ENCODE measurements at places on chromosomes 2 and 18.
A peak's percentile ranks its signal among the peaks of the same experiment; 100 is the strongest.

DNA sequence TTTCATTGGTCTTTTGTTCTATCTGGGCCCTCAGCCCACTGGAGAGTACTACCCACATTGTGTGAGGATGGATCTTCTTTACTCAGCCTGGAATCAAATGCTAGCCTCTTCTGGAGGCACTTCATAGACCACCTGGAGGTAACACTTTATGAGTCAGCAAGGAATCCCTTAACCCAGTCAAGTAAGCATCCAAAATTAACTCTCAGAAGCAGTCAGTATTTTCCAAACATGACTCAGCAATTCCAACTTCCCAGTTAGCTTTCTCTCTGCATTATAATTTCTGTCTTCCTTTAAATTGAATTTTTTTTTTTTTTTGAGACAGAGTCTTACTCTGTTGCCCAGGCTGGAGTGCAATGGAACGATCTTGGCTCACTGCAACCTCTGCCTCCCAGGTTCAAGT lies 142.7 kb downstream of the ACKR3 start:
- DNase-seq: no peak

- no peak for DNase-seq
These were observed 49.1 kb upstream of the ATP6V1B1 start for GRCh38 chr2:70886541-70886987.

DNA sequence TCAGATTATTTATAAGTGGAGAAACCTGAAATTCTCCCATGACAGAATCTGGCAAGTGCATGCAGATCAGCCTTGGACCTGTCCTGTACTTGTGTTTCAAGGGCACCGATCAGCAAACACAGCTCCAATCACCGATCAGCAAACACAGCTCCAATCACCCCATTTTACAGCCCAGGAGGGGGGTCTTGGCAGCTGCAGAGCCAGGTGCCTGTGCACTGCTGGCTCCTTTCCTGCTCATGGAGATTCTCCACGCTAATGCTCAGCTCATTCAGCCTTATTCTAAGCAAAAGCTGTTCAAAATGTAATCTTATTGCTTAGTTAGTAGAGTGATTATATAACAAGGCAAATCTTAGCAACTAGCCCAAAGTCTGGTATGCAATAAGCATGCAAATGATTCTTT lies 623.1 kb upstream of the HS6ST1 start:
- DNase-seq: no peak

GRCh38 chr18:48072428-48073204 lies 142.2 kb upstream of the SMAD2 start:
- no peak for DNase-seq

DNA sequence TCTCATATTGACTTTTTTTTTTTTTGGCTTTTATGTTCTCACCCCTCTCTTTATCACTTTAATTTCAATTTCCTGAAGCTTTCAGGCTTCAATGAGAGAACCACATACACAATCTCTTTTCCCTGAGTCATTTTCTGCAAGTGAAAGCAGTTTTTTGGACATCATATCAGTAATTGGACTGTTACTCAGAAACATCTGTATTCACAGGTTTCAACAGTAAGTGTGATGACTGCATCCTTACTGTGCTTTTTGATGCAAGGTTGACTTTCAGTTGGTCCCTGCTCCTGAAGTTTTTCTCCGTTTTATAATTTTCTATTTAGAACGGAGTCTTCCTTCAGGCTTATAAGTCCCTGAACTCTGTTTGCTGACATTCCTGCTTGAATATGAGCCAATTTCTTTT lies 70.5 kb upstream of the CCBE1 start:
- DNase-seq: no peak

GRCh38 chr2:41622301-41622700 lies 425.5 kb upstream of the PKDCC start:
- DNase-seq: no peak

- DNase-seq: no peak
These were observed 33.4 kb downstream of the UGP2 start for GRCh38 chr2:63875131-63875527.

- no peak for DNase-seq
These were observed 202.9 kb upstream of the TNP1 start for GRCh38 chr2:217062768-217063167.

DNA sequence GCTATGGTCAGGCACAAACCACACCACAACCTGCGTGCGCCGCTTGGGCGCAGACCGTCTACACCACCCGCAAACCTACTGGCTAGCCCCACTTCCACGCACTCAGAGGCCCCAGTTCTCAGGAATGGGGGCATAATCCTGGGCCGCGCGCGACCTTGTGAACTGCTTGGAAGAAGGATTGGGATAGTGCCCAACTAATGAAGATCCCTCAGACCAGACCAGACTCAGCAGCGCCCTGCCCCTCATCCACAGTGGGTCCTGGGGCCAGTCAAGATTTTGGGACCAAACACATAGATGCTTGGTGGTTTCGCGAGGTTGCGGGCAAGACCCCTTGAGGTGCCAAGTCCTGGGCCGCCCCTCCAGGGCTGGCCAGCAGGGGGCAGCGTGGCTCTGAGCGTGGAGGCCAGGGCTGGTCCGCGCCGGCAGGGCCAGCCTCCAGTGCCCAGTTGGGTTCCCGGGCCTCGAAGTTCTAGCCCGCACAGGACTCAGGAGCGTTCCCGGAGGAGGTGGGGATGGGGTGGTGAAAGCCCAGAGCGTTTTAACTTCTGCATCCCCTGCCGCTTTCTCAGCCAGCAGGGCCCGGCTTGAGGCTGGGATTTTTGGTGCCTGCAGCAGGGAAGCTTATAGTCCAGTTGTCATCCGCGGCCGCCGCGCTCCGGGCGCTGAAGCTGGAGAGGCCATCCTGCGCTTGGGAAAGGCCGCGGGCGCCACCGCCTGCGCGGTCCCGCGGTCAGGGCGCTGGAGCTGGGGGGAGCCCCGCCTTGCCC lies 8.3 kb downstream of the OSR1 start:
- DNase-seq: no peak

GRCh38 chr2:210366675-210367080 lies 51.7 kb upstream of the MYL1 start:
- no peak for DNase-seq

GRCh38 chr18:13558790-13559189 lies 167.6 kb downstream of the FAM210A start:
- no peak for DNase-seq

DNA sequence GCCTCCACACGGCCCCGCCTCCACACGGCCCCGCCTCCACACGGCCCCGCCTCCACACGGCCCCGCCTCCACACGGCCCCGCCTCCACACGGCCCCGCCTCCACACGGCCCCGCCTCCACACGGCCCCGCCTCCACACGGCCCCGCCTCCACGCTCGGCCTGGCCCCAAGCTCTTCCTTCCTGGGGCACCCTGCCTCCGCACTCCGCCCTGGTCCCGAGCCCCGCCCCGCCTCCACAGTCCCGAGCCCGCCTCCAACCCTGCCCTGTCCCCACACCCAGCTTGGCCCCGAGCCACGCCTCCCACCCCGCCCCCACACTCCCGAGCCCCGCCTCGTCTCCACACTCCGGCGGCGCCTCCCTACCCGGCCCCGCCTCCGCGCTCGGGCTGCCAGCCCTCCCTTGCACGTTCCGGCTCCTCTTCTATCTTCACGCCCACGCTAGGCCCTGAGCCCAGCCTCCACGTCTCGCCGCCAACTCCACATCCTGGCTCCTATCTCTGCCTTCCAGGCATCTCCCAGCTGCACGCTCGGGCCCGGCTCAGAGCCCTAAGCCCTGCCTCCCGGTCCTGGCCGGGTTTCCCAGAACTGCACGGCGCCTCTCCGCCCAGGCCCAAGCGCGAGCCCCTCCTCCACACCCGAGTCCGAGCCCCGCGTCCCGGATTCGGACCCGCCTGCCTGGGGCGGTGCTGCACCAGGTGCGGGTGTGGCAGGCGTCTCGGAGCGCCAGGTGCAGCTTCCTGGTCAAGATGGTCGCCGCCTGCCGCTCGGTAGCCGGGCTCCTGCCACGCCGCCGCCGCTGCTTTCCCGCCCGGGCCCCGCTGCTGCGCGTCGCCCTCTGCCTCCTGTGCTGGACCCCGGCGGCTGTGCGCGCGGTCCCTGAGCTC lies at the start of gene TMEM87B:
TSS of gene TMEM87B (plus strand) at position 423 of the 883 bp plus-strand sequence. CDS start at position 746, 323 bp downstream.
- DNase-seq: peak; percentile 93

DNA sequence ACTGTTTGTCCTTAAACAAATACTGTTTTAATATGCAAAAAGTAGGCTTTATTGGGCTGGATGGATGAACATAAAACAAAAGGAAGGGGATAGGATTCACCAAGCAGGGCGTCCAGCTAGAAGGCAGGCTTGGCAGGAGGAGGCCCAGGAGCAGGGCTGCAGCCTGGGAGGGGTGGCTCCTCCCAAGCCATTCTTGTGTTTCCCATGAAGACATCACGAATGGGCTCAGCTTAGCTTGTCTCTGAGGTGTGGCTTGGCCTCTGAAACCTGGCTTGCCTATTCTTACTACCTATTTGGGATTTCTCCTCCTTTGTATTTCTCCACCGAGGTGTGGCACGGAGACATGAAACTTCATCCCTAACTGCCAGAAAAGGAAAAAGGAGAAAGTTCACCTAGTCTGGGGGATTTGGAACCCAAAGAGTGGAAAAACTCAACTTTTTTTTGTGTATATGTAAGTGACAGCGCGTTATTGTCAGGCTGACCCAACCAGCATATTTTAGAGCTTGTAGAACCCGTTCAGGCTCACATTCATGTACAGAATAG lies 481.9 kb upstream of the SPRED2 start:
- no peak for DNase-seq

- DNase-seq: no peak
These were observed 377.0 kb upstream of the VRK2 start for GRCh38 chr2:57669570-57669969.

DNA sequence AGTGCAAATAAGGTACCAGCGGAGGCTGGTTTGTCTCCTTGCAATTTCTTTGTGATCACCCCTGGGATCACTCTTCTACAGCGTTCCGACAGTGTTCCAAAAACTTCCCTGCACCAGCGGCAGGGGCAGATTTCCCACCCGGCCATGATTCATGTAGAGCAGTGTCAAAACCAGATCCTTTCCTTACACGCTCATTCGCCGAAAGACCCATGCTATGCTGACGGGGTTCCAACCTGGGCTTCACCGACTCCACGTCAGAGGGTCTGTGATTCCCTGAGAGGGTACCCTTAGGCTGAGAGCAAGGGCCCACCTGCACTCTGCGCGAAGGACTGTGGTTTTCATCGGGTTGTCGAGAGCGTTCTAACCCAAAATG lies 423 bp upstream of the TTC27 start:
- DNase-seq: no peak

- no peak for DNase-seq
These were observed 187.0 kb upstream of the HDAC4 start for GRCh38 chr2:239587841-239588240.

GRCh38 chr2:23686405-23687029 lies 240.4 kb downstream of the ATAD2B start:
- DNase-seq: no peak

DNA sequence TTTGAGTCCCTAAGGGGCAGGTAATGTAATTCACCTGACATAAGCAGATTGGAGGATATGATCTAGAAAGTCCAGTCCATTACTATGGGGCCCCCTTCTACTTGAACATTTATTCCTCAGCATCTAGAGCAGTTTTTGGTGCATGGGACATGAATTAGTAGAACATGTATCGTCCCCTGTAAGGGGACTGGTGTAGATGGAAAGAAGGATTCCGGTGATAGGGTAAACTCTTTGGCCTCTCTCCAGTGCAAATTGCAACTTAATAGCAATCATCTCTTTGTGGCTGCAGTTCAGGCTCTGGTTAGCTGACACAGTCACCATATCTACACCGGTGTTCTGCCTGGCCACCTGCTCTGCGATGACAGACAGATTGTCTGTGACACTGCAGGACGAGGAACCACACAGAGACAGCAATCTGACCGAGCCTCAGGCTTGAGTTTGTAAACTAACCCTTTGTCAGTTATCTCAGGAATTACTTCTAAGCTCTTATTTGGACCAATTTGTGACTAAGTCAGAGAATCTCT lies 6.4 kb upstream of the SLC8A1 start:
- no peak for DNase-seq

DNA sequence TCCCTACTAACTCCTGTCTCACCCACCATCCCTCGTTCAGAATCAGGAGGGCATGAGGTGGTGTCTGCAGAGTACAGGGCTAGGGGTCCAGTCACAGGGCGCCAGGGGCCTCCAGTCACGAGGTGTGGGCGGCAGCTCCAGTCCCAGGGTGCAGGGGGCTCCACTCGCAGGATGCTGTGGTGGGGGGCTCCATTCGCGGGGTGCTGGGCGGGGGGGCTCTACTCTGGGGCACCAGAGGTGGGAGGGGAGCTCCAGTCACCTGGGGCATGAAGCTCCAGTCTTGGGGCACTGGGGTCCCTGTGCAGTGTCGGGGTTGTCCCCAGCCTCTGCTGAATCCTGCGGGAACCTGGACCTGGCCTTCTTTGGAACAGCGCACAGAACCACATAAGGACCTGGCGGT lies 66.0 kb downstream of the EIPR1 start:
- DNase-seq: no peak

DNA sequence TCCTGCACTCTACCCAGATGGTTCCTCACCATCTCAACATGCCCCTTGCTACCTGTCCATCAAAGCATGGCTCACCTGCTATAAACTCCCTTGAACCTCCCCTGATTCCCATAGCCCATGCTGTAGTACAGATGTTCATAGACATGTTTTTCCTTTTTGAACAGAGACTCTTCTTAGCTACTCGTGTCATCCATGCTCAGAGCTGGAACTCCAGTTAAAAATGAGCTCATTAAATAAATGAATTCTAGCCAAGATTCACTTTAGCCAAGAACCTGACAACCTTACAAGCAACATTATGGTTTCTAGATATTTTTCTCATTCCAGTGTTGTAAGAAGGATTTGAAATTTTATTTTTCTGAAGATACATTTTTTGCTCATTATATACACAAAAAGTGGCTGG lies 65.0 kb downstream of the SCG2 start:
- no peak for DNase-seq
